ENCODE measurements at places on chromosomes 2 and 18.

DNA sequence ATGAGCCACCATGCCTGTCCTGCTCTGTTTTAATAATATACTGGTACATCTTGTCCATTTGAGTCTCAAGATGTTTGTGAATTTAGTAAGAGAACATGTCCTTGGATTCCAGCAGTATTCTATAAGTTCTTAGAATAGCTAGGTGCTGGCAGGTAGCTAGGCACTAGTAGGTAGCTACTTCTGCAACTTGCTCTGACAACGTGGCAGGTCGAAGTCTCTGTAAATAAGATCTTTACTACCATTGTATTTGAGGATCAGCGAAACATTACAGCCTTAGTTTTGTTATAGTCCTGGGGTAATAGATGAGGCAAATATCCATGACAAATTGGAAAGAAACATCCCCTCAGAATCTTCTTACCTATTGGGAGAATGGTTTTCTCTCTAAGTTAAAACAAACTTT lies 14.2 kb upstream of the PRELID3A start:
- DNase-seq = no peak

DNA sequence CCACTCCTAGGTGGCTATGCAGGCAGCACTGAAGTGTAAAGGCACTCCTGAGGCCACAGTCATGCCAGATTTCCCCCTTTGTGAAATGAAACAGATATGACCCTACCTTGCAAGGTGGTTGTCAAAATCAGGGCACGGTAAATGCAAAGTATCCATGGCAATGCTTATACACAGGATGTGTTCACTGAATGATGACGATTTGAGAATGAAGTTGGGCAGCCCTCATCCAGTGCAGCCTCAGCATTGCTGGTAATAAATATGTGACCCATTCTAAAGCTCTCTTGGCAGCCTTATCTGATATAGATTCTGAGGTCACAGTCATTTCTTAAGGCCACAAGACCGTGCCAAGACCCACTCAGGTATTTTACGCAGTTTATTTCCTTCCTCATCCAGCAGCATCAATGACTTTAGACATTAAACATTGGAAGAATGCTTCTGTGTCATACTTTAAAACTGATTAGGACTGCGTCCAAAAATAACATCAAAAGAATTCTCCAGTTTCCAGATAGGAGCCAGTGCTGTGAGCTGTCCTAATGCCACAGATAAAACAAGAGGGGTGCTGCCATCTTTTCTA lies 125.5 kb upstream of the SERTAD2 start:
- DNase-seq = no peak

DNA sequence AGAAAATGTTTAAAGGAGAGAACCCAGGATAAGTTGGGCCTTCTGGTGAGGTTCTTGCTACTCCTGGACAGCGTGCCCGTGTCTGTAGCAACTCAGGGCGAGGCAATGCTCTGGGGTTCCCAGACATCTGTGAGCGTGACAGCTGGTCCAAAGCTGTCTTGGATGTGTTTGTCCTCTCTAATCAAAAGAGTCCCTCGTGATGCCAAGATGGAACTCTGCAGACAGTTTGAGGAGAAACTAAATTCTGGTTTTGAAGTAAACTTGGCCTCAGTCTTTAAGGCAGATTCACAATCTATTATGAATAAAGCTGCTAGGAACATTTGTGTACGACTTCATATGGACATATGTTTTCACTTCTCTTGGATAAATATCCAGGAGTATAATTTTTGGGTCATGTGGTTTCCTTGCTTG lies 47.3 kb downstream of the TMEM17 start:
- DNase-seq = no peak

DNA sequence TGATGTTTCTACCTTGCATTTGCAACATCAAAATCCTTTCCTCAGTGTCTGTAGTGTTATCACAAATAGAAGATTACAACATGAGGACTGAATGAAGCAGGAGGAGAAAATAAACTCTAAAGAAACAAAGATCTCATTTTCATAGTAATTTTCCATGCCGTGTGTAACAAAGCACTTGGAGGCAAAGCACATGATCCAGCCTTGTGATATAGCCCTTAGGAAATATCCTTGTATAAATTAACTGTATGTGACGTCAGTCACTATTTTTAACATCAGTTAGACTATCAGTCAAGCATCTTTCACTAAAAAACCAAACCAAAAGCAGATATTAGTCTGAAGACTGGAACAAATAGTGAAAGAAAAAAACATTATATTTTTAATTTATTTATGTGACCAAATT lies 492.1 kb upstream of the CNTNAP5 start:
- DNase-seq = no peak

Measured in activated naive CD4-positive, alpha-beta T cell treated with anti-CD3 and anti-CD28 coated beads, Interleukin-2, amount 50 U/mL, for 72 hours (primary cell).